ENCODE measurements at places on chromosomes 2 and 18.
A peak's percentile ranks its signal among the peaks of the same experiment; 100 is the strongest.

- peak; percentile 82 for DNase-seq
Observed at GRCh38 chr2:180604077-180604476, 376.3 kb upstream of the UBE2E3 start.

GRCh38 chr2:229273723-229274338 is 2.7 kb upstream of the PID1 start:
- peak; percentile 96 for DNase-seq

DNA sequence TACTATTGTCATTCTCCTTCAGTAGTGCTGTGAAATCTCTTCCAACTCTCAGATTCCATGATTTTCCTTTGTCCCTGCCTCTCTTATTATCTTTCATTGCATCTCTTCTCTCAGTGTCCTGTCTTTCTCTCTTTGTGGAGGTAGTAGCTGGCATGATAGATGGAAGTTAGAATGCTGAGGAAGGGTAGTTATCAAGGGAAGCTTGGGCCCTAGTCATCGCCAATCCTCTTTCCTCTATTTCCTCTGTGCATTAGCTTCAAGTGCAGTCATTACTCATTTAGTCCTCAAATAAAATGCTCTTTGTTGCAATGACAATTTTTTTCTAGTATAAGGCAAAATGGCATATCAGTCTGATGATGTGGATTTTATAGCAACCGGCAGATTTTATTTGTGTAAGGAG is 207.7 kb downstream of the CAMKMT start:
- DNase-seq = no peak

DNA sequence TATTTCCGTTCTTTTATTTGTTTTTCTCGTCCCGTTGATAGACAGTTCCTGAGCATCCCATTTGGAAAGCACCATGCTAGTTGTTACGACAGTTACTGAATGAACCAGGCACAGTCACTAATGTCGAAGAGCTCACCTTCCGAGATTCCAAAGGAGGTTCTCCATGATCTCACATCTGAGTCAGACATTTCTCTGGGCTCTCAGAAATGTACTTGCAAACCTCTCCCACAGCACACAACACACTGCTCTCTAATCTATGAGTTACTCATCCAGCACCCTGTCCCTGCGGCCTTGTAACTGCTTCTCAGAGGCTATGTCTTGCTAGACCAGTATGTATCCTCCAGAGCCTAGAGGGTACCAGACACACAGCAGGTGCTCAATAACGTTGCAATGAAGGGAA is 174.7 kb downstream of the DNER start:
- DNase-seq = no peak

- no peak for DNase-seq
Observed at GRCh38 chr2:176496761-176497160, 227.5 kb downstream of the MTX2 start.

DNA sequence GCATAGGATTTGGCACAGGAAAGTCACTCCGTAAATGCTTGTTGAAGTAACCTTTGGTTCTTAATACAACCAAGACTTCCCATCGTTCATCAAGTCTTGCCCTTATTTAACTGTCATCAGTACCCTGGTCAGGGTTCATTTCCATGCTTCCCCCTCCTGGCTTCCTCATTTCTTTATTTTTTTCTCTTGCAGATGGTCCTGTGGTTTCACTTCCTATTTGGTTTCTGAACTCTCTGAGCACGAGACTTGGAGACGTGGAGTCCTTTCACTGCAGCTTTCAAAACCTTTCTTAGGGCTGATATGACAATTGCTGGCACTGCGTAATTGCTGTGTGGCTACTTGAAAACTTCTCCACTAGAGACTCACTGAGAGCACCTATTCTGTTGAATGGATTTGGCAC is 59.9 kb upstream of the PID1 start:
- DNase-seq = no peak

- no peak for DNase-seq
Observed at GRCh38 chr2:236991874-236992273, 93.8 kb upstream of the COPS8 start.

DNA sequence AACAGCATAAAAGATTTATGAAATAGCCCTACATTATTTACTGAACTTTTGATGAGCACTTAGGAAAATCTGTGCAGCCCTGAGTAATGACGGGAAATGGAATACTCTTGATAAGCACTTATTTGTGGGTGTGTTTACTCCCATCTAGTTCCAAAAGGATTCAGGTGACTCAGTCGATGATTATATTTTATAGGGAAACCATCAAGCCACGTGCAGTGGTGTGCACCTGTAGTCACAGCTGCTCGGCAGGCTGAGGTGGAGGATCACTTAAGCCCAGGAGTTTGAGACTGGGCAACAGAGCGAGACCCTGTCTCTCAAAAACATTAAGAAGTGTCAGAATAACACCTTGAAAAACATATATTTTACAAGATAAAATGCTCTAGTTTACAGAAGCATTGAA is 91.9 kb downstream of the CABYR start:
- no peak for DNase-seq

DNA sequence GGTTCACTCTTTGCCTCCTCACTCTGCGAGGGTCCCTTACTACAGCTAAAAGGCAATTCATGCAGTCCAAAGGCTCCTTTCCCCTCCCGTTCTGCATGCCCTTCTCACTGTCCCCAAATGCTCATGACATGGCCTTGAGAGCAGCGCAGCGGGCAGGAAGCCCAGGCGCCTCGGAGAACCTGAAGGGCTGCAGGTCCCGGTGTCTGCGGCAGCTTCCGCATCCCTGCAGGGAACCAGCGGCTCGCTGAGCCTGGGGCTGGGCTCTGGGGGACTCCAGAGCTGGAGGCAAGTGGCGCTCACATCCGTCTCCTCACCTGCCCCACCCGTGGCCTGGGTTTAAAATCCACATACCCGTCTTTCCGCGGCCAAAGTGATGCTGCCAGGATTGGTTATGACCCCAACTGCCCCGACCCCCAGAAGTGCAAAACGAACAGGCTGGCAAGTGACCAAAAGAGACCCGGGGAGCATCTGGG is 462 bp upstream of the CIDEA start:
- peak; percentile 63 for DNase-seq

GRCh38 chr2:181380581-181380980 is 76.6 kb upstream of the ITGA4 start:
- no peak for DNase-seq

- peak; percentile 89 for DNase-seq
Observed at GRCh38 chr2:85132834-85133637, at the start of gene TCF7L1. Gene TCF7L1, plus strand, starts transcription at chr2:85133392. Its CDS starts 293 bp downstream, at chr2:85133685.

DNA sequence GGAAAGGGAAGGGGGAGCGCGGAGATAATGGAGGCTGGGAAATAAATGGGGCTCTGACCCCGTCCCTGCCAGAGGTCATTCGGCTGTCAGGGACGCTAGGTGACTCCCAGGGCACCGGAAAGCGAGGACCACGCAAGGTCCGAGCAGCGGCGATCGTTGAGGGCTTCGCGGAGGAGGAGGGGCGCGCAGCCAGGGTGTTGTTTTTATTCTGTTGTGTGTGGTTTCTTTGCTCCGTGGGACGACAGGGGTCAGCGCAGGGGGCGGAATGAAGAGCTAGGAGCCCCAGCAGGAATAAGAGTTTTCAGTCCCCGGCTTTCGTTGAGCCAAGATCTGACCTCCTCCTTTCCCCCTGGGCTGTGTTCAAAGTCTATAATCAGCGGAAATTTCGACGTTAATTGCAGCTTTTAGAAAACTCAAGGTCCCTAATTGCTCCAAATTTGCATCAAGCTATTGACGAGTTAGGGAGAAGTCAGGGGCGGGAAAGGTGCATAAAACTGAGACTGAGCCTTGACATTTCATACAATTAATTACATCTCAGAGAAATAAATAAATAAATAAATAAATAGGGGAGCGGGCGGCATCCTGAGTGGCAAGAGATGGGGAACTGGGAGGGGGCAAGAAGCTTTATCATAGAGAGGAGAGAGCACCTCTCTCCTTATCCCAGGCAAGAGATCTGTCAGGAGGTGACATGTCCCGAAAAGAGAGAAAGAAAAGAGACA is 2.2 kb downstream of the GAD1 start:
- no peak for DNase-seq

- peak; percentile 70 for DNase-seq
Observed at GRCh38 chr2:30686000-30686399, 121.2 kb downstream of the CAPN13 start.

DNA sequence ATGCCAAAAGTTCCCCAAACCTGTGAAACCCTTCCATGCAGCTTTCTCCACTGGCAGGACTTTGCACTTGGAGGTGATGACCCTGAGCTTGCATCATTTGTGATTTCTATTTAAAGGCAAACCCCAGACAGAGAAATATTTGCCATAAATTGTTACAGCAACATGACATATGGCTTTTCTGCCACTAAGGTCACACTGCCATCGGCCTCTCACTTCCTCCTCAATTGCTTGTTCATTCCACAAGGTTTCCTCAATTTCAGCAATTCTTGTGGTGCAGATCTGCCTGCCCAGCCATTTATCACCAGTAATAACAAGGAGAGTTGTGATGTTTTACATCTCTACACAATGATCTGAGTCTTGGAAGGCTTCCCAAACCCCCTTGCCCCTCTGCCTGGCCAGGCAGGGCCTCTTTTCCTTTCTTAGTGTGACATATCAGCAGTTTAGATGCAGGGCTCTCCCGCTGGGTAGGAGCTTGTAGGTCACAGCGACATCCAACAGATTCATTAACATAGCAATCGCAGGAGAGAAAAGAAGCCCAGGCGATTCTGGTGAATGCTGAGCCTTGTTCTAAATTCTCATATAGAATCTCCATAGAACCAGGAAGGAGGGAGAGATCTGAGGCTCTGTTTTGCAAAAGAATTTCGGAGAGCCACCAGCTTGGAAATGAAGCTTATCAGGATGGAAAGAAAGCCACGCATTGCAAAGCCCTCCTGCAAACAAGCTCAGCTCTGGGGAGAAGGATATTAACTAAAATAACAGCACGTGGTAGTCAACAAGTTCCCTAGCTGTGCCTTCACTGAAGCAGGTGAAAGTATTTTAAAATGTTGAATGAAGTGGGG is 46.7 kb upstream of the ITGA6 start:
- DNase-seq = peak; percentile 95

GRCh38 chr2:240449764-240450531 is 14.5 kb downstream of the GPC1 start:
- peak; percentile 46 for DNase-seq

DNA sequence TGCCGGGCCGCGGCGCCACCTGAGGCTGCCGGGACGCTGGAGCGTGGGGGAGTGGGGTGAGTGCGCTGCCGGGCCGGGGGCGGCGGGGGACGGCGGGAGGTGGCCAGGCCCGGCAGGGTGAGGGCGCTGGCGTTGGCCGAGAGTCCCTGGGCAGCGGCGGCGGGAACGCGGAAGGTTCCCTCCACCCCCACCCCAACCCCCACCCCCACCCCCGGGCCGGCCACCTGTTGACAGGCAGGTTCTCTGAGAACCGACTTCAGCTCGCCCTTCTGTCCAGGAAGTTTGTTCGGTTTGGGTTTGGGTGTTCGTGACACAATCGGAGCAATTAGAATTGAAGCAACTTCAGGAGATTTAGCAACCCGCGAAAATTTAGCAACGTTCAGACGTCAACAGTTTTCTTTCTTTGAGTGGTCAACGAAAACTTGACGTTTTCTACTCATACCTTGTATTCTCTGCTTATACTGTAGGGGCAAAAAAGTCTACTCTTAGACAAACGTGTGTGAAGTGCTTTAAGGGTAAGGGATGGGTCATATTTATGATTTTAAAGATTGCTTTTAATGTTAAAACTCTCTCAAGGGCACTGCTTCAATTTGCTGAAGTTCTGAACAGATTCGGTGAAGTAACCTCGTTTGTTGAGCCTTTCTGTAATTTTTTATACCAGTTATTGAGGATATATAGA is 9.3 kb downstream of the OTX1 start:
- peak; percentile 14 for DNase-seq

- peak; percentile 50 for DNase-seq
Observed at GRCh38 chr2:124609667-124610066, 584.6 kb downstream of the CNTNAP5 start.

- DNase-seq = no peak
Observed at GRCh38 chr18:58109256-58109655, 65.2 kb downstream of the NEDD4L start.

- DNase-seq = no peak
Observed at GRCh38 chr18:7626175-7626921, 59.2 kb downstream of the PTPRM start.

GRCh38 chr18:5851998-5852397 is 43.3 kb downstream of the TMEM200C start:
- no peak for DNase-seq

- DNase-seq = peak; percentile 66
Observed at GRCh38 chr2:6917071-6917760, at the start of gene RNF144A. Gene RNF144A, plus strand, starts transcription at chr2:6917412. Its CDS starts 79,515 bp downstream, at chr2:6996927.

DNA sequence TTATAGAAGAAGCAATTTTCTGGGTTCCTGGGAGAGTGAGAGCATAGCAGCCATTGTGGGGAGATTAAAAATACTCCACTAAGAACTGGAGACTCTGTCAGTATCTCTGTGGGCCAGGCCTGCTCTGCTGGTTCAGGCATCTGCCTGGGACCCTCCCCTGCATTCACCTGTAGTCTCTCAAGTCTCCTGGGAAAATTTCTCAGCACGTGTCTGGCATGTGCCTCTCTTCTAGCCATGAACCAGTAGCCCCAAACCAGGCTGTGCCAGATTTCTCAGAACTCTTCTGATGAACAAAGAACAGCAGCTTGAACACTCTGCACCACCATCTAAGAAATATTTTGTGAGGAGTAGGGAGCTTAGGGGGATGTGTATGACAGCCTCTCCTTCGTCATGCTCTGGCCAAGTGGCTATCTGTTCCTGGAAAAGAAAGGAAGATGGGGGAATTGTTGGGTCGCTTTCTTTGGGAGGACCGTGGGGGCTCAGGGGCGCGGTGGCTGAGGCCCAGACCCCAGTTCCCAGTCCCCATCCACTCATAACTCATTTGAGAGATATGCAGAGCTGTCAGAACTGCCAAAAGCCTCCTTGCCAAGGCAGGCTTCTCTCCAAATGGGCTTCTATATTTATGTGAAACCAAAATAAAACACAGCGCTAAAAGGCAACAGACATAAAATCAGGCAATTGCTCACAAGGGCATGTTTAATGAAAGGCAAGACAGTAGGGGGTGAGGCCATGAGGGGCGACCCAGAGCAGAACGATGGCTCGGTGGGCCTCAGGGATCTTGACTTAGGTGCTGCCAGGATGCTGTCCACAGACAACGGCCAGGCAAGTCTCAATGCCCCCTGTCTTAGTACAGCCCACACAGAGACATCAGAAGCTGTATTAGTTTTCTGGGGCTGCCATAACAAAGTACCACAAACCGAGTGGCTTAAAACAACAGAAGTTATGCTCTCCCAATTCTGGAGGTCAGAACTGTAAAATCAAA is 114.7 kb upstream of the TNP1 start:
- no peak for DNase-seq

- no peak for DNase-seq
Observed at GRCh38 chr2:83378921-83379320, 1080.2 kb downstream of the SUCLG1 start.

- DNase-seq = no peak
Observed at GRCh38 chr2:136255648-136256461, 137.9 kb upstream of the CXCR4 start.
